ENCODE measurements at places on chromosomes 16 and 17. TPM values are rescaled to one million over a fixed set of nuclear protein-coding genes. Genes with fewer than 3 reads are reported as not detected.

The TPSAB1 gene
- not detected for total RNA-seq

The ABCC6 gene
- total RNA-seq, result 0.37 TPM

The ABI3 gene
- 0.11 TPM for total RNA-seq

The SMIM5 gene
- not detected for total RNA-seq

The RHBDL1 gene
- 5.9 TPM for total RNA-seq

The ZNF778 gene
- total RNA-seq, result 11.7 TPM

The KRTAP4-4 gene
- not detected for total RNA-seq

The GNG13 gene
- total RNA-seq, result not detected

The NQO1 gene
- total RNA-seq, result 604 TPM

The CFAP119 gene
- 3.8 TPM for total RNA-seq

The KRTAP4-1 gene
- total RNA-seq, result 0.11 TPM

The KRT17 gene
- 1.00 TPM for total RNA-seq

The FLII gene
- total RNA-seq, result 445 TPM

The TBC1D3G gene
- not detected for total RNA-seq

The PPM1D gene
- total RNA-seq, result 6.1 TPM

The KRTAP9-4 gene
- total RNA-seq, result not detected

The FMNL1 gene
- 2.2 TPM for total RNA-seq

The SOCS1 gene
- 3.9 TPM for total RNA-seq

The ACSM2A gene
- total RNA-seq, result not detected

The GAST gene
- not detected for total RNA-seq

The CALB2 gene
- 0.50 TPM for total RNA-seq

The ZG16 gene
- not detected for total RNA-seq

The OR4D1 gene
- total RNA-seq, result not detected

The WNT9B gene
- total RNA-seq, result not detected

The CCL8 gene
- not detected for total RNA-seq

The PLXDC1 gene
- total RNA-seq, result not detected

The SYCE1L gene
- total RNA-seq, result not detected

The TP53TG3C gene
- not detected for total RNA-seq

The SLX4 gene
- total RNA-seq, result 6.0 TPM

The RASL10B gene
- total RNA-seq, result 1.5 TPM

The TP53TG3 gene
- not detected for total RNA-seq

The KRT36 gene
- total RNA-seq, result 0.12 TPM

The NECAB2 gene
- 0.22 TPM for total RNA-seq
